Kasumi-1 (cell line): ENCODE measurements at places on chromosomes 11 and 22.

- DNase-seq: no peak
Observed at GRCh38 chr22:47421846-47422245, 659.4 kb downstream of the TBC1D22A start.

- no peak for DNase-seq
Observed at GRCh38 chr11:69216647-69217051, 60.9 kb downstream of the SMIM38 start.

DNA sequence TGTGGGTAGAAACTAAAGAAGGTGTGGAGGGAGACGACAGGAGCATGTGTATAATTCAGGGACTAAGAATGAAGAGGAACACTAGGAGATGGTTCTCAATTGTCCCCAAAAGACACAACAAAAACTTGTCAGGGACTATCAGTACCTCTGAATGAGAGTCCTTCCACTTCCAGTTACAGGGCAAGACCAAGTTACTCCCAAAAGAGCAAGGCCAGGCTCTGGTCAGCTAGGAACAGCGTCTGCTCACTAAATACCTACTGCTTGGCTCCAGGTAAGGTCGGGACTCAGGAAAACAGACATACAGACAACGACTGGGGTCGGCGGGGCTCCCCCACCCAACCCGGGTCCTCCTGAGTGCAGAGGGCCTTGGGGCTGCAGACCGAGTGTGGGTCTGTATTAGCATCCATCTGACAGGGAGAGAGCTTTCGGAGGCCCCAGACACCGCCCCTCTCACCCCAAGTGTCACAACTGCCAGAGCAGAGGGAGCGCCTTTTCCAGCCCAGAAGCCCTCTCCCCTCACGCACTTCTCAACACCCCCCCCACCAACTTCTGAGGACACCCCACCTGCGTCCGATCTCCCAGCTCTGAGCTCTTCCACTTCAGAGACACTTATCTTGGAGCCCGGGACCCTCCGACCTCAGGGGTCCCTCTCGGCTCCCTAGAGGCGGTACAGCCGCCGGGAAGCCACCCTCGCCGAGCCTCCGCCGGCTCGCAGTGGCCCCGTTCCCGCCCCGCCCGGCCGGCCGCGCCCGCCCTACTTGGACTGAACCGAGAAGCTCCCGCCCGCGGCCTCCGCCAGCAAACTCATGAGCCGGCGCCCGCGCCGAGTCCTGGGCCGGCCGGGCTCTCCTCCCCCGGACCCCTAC is 522 bp downstream of the RHOG start:
- DNase-seq: no peak

- DNase-seq: no peak
Observed at GRCh38 chr11:71467164-71467563, 14.2 kb downstream of the NADSYN1 start.

- DNase-seq: no peak
Observed at GRCh38 chr11:37947821-37948220, 1349.8 kb upstream of the RAG2 start.

- DNase-seq: peak; percentile 87
Observed at GRCh38 chr22:31286360-31287255, 5.7 kb downstream of the PIK3IP1 start.

DNA sequence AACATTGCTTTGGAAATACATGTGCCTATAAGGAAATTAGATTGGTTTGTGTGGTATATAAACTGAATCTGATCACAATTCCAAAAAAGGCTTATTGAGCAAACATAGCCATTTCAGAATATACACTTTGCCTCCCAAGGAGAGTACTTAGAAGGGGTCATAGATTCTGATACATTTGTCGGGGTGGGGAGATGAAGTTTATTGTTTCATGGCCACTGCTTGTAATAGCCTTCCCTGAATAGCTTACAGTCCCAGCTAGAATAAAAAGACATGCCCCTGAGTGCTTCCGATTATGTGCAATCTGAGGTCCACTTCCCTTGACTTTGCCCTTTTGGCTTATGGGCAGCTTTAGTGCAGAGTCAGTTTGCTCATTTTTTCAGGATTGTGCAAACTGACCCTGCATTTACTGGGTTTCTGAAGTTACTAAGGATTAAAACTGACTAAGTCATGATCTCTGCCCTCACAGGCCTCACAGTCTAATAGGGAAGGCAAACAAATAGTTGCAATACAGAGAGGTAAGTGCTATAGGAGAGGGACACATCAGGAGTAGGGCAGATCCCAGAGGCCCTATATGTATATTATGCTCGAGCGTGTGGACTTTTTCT is 184.2 kb downstream of the BLID start:
- DNase-seq: no peak

DNA sequence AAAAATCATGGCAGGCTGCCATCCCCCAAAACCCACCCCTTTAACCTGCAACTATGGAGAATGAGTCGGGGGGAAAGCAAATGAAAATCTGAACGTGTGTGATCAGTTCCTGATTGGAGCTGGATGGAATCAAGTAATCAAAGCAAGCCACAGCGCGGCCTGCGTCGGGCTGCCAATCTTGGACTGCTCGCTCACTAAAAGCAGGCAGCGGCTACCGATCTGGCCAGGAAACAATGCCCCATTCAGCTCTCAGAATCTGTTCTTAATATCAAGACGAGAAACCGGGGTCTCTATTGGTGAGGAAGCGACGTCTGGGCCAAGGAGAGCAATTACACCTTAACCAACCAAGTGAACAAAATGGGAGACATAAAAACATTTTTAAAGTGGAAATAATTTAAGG is 472.2 kb downstream of the SOX6 start:
- DNase-seq: no peak

DNA sequence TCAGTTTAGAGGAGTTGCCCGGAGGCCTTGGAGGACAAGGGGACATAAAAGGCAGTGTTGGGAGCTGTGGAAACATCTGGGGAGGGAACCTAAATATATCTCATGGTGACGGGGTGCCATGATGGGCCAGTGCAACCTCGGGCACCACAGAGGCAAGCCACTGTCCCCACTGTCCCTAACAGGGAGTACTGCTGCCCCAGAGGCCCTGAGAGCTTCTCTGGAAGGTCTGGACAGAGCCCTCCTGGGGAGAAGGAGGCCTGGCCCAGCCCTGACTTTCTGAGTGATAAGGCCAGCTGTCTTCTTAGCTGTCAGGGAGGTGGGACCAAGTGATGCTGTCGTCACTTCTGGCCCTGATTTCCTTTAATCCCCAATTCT is 5.5 kb upstream of the P2RY6 start:
- no peak for DNase-seq

GRCh38 chr22:43853328-43853931 is 8.9 kb downstream of the SULT4A1 start:
- DNase-seq: no peak

GRCh38 chr11:46363455-46364005 is 16.3 kb downstream of the DGKZ start:
- no peak for DNase-seq

- DNase-seq: no peak
Observed at GRCh38 chr11:118318124-118318523, 13.6 kb downstream of the CD3E start.

GRCh38 chr22:40263191-40263590 is 83.1 kb upstream of the ADSL start:
- DNase-seq: peak; percentile 92

GRCh38 chr11:86431258-86431657 is 56.6 kb downstream of the CCDC81 start:
- no peak for DNase-seq

GRCh38 chr11:118334745-118335144 is 7.8 kb downstream of the CD3D start:
- no peak for DNase-seq

GRCh38 chr22:35463231-35463933 is 63.4 kb downstream of the MCM5 start:
- no peak for DNase-seq

DNA sequence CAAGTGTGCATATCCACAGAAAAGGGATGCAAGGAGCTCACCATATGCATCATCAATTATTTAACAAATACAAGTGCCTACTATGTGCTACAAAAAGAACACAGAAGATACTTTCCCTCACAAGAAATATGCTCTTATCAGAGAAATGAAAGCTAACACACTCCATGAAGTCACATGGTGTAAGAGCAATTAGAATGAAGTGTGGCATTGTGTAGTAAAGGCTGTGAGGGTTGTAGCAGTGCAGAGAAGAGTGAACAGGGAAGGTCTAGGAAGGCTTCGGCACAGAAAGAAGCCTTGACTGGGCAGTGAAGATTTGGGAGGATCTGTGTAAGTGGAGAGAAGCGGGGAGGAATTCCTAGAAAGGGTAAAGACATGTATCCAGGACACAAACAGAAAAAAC is 22.5 kb downstream of the PPP2R1B start:
- no peak for DNase-seq

GRCh38 chr11:114066046-114066648 is 6.6 kb downstream of the ZBTB16 start:
- no peak for DNase-seq

DNA sequence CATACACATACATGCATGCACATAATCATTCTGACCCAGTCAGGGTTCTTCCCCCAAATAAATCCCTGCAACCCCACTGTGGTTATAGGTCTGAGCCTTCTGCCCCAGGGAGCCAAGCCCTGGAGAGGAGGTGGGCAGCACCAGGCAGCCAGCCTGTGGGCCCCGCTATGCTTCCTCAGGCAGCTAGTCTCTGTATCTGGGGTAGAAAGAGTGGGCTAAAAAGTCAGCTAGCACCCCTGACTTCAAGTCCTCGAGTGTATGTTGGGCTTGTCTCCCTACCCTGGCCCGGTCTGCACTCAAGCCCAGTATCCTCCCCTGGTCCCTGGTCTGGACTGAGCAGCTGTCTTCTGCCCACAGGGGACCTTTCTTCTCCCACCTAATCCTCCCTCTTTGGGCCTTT is 28.0 kb downstream of the KCNQ1OT1 start:
- no peak for DNase-seq

DNA sequence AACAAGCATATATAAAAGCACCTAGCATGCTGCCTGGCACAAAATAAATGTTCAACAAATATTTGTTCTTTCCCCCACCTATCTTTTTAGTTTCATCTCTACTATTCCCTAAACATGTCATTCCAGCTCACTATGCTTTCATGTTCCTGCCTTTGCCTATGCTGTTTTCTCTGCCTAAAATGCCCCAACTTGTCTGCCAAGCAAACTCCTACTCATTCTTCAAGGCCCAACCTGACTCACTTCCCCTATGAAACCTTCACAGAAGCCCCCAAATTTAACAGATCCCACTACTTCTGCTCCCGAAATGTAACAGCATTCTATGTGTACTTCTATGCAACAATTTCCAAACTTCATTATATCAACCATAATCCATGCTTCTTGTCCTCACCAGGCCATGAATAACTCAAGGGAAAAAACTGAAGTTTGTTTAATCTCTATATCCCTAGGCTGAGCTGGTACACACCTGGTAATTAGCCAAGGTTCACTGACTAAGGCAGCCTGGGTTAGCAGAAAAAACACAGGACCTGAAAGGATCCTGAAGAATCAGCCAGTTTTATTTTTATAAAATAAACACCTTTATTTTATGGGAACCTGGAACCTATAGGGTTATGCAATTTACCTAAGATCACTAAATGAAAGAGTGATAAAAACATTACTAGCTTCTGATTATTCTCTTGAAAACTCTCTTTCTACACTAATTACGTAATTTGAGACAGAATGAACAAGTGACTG is 72.2 kb downstream of the PAK1 start:
- DNase-seq: no peak

DNA sequence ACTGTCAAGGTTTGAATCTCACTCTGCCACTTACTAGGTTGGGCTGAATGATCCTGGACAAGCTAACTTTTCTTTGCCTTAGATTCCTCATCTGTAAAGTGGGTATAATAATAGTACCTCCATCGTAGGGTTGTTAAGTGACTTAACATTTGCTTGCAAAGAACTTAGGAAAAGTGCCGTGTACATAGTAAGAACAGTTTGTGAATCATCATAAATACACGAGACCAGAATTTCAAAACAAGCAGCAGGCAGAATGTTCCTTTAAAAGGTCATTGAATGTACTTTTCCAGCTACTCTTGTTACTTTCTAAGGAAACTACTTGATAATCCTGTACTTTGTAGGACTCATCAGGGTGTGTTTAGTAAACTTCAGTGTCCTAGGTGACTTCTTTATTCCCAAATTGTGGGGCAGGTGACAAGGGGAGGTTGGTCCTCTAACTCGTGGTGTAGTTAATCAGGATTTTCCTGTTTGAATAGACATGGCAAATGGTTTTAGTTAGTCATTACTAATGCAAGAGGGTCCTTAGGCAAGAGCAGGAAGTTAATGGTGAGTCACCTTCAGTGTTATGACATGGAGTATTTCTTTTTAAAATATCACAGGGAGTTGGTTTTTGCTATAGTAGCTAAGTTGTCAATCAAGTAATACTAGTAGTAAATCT is 67.9 kb downstream of the YAP1 start:
- DNase-seq: peak; percentile 59

DNA sequence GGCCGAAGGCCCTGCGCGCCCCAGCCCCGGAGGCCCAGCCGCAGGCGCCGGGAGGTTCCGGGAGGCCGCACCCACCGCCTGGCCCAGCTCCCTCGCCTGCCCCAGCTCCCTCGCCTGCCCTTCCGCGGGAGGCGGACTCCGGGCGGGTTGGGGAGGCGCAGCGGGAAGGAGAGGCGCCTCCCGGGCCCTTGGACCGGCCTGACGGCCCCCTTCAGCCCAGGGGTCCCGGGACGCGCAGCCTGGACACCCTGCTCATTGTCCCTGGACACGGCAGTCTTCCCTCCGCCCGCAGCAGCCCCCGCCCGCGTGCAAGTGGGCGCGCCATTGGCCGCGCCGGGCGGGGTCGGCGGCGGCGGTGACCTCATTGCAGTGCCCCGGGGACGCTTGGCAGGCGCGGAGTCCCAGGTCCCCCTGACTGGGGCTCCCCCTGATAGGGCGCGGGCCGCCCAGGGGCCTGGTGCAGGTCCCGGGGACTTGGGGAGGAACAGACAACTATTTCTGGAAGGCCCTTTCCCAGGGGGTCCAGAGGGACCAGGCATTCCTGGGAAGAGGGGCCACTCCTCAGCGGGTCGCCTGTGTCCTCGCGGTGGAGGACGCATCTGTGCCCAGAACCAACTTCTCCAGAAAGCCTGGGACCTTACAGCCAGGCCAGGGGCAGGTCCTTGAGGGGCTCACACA is 501 bp downstream of the CD151 start:
- peak; percentile 24 for DNase-seq

DNA sequence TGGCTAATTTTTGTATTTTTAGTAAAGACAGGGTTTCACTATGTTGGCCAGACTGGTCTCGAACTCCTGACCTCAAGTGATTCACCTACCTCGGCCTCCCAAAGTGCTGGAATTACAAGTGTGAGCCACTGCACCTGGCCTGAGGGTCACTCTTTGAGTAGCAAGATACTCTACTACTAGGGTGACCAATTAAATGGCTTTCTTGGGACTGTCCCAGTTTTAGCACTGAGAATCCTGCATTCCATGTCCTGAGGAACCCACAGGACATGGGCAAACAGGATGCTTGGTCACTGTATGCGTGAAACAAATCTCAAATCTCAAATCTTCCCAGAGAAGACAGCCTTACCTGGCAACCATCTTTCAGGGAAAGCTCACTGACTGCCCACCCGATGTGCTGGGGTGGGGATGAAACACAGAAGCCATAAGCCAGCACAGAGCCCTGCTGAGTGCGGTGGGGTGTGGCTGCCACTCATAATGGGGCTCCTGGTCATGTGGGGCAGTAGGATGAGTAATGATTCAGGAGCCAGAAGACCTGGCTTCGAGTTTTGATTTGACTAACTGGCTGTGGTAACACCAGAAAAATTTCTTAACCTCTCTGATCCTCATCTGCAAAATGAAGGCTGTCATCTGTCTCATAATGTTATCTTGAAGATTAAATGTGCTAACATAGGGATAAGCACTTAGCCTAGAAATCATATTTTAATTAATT is 11.5 kb downstream of the CLMP start:
- no peak for DNase-seq
